Endothelial cell (in vitro differentiated cells): ENCODE measurements at places on chromosomes 1 and 21. TPM values are rescaled to one million over a fixed set of nuclear protein-coding genes. Genes with fewer than 3 reads are reported as not detected.

- DNase-seq: no peak
Observed at GRCh38 chr1:53730224-53730865, 8.6 kb downstream of the GLIS1 start.

DNA sequence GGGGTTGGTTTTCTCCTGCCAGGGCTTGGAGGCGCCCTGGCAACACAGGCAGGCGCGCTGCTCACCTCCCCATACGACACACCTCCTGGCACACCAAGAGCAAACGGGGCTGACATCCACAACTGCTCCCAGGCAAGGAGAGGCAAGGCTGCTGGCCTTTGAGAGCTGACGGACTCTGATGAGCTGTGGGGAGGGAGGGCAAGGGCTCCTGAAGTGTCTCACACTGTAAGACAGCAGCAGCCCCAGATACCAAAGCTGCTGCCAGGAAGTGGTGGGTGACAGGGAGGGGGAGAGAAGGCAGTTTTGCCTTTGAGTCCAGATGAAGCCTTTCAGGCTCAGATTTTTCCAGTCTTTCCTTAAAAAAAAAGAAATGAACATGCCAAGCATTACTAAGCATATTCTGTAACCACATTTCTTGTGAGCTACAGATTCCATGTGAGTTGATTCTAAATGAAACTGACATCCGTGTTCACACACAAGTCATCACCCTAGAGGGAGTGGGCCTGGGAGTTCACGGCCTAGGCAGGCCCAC lies 24.3 kb downstream of the PGBD5 start:
- DNase-seq: no peak

DNA sequence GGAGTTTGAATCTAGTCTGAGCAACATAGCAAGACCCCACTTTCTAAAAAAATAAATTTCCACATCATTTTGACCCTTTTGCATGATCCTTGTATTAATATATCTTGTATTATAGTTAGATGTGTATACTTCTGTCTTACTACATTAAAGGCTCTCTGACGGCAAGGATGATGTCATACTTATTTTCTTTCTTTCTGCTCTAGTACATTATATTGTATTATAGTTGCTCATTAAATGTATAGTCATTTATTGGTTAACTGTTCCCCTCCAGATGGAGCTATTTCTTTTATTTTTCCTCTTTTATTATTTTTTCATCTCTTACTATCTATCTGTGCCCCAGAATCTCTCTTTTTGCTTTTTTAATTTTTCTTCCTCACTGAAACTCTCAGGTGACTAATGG lies 15.0 kb upstream of the OLFML2B start:
- no peak for DNase-seq

DNA sequence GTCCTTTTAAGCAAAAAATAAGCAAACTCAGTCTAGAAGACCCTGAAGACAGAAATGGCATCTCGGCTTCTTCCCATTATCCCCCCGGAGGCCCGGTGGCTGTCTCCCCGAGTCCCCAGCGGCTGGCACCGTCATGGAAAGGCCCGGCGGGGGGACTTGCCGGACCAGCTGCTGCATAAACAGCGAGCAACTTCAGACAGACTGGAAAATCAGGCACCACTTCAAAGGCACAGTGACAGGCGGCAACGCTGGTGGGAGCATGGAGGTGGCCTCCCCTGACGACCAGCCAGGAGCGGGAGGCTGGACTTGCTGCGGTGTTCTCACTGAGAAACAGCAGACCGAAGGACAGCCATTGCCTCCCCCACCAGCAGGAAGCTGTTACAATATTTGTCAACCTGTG lies 18.4 kb upstream of the C1QA start:
- DNase-seq: no peak

Gene GJB5
- not detected for total RNA-seq

Gene MAN1C1
- 29.1 TPM for total RNA-seq

Gene ILDR2
- 1.2 TPM for total RNA-seq
